RPMI7951 (cell line): ENCODE measurements at places on chromosomes 2 and 18. TPM values are rescaled to one million over a fixed set of nuclear protein-coding genes. Genes with fewer than 3 reads are reported as not detected.

The MYCN gene
- total RNA-seq: not detected in 2 replicates

The CPLX4 gene
- total RNA-seq: not detected in 2 replicates

- DNase-seq: peak; percentile 81
These were observed 64.9 kb downstream of the MCFD2 start for GRCh38 chr2:46850742-46851141.

GRCh38 chr2:219291910-219292490 is 12.8 kb downstream of the DNAJB2 start:
- no peak for DNase-seq

The CAVIN2 gene
- not detected in 2 replicates for total RNA-seq

DNA sequence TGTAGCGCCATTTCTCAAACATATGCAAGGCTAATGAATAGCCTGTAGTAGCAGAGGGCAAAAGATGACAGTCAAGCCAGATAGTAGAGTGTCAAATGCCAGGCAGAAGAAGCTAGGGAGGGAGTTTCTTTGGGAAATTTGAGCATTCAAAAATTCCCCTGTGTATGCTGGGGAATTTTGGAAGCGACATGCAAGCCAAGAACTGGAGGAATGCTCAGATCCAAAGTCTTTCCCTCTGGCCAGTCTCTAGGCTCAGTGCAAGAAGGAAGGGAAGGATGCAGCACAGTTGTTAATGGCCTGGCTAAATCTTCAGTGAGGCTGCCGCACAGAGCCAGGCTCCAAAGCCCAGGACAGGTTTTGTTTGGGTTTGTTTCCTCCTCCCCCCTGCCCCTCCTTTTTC is 59.9 kb downstream of the ATP9B start:
- DNase-seq: no peak

The TRAPPC8 gene
- 28.1 and 28.7 TPM in 2 replicates for total RNA-seq

GRCh38 chr18:65414501-65414900 is 336.3 kb upstream of the CDH7 start:
- no peak for DNase-seq

The GALNT14 gene
- 1.7 and 3.2 TPM in 2 replicates for total RNA-seq

The DLGAP1 gene
- total RNA-seq: not detected in 2 replicates

The THSD7B gene
- total RNA-seq: 2.1 and 2.8 TPM in 2 replicates

The MC5R gene
- total RNA-seq: 0.49 TPM in 1 of 2 replicates, not detected in the other

GRCh38 chr2:57602733-57603132 is 443.9 kb upstream of the VRK2 start:
- no peak for DNase-seq

DNA sequence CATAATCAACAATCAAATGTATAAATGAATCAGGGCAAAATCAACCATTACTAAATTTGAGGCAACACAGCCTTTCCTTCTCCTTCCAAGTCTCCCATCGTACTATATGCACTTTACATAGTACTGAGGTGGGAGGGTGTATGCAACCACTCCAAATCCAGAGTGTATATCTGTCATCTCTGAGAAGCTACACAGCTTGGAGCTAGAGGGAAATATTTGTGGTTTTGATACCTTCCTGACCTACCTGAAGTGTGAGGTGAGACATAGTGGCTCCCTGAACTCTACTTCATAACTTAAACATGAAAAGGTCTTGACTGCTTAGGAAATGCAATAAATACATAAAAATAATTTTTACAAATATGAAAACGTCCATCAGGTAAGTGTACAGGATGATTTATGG is 30.1 kb upstream of the SLC40A1 start:
- no peak for DNase-seq

The ICA1L gene
- total RNA-seq: 2.4 and 2.6 TPM in 2 replicates

DNA sequence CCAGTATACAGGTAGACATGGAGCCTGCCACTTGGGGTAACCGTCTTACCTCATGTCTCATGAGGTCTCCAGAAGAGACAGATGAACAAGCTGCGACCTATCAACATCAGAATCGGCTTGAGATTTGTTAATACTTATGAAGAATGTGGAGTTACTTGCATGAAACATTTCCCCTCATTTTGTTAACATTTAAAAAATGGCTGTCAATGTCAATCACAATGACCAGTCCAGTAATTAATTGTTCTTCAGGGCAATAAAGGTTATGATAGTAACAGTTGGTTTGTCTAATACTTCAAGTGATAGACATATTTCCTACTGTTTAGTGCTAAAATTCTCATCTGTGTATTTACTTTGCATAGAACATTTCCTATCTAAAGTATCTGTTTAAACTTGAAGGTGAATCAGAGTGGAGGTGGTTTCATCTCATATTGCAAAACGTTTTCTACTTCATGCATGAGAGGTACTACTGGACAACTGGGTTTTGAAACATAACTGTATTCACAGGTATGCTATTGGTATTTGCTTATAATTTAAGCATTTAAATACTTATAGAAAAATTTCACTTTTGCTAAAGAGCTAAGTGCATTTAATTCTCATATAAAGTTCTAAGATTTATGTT is 15.1 kb downstream of the SERTAD2 start:
- no peak for DNase-seq

DNA sequence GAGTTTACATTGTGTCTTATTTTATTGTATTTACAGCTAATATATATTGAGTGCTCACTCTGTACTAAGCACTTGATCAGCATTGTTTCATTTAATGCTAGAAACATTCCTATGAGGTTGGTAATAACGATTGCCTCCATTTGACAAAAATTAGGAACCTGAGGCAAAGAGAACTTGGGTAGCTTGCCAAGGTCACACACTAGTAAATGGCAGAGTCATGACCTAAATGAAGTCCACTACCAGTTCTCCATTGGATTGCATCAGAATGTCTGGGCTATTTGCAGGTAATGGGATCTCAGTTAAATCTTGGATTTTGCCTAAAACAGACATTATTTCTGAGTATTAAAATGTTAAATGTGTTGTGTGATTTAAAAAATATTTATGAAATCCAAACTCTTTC is 65.8 kb upstream of the CRIM1 start:
- no peak for DNase-seq

GRCh38 chr2:118980573-118980972 is 38.6 kb downstream of the MARCO start:
- no peak for DNase-seq

- DNase-seq: no peak
These were observed 67.0 kb upstream of the TCF7L1 start for GRCh38 chr2:85066006-85066740.

DNA sequence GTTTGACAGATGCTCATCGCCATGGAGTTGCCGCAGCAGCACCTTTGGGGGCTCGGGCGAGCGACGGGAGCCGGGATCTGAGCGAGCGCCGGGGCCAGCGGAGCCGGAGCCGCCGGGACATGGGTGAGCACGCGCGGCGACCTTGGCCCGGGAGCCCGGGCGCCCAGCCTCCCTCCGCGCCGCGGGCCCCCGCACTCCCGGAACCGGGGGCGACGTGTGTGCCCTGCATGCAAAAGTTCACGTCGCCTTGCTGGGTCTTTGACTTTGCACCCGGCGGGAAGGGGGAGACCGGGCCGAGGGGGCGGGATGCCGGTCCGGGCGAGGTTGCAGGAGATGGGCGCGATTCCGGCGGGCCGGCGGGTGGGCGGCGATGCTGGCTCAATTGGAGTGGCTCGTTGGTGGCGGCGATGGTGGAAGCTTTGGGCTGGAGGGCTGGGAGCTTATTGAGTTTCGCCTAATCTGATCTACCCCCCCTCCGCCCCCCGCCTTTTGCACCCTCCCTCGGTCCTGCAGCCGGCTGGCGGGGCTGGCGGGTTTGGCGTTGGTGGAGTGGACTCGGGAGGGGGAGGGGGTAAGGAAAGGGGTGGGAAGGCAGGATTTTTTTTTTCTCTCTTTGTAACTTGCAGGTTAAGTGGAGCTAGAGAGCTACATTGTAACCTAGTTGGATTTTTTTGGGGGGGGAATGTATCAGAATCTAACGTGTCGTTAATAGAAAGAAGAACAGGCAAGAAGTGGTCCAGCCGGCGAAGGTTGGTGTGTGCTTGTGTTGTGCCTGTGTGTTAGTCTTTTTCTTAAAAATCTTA is at the start of gene SETBP1:
Gene SETBP1, plus strand, starts transcription at position 616 of the 803 bp plus-strand sequence. CDS start 20,459 bp downstream, outside the sequence.
- DNase-seq: peak; percentile 73

DNA sequence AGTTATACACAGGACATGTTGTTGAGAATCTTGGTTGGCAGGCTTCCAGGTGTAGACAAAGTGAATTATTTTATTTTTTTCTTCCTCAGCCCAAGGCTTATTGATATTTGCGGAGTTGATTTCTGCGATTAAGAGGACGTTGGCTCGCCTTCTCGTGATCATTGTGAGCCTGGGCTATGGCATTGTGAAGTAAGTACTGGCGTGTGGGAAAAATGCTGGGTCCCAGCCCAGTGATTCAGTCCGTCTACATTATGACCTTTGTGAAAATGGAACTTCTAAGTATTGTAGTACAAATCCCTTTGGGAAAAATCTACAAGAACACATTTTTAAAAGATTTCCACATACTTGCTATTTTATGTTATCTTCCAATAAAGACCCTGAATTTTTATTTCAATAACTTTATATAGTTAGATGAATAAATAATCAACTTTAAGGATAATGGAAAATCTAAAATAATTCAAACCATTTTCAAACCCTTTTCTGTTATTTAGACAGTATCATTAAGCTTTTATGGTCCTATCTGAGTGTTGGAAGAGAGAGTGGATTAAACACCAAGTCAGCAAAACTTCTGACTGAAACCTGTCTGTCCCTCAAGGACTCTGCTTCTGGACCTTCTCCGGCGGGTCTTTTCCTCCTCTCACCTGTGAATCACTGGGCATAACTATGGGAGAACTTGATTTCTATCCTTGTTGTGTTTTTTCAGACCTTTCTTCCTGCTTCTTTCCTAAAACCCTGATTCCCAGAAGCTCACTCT is 31.0 kb downstream of the TMEM87B start:
- no peak for DNase-seq

GRCh38 chr2:37389989-37390765 is 45.7 kb downstream of the QPCT start:
- DNase-seq: peak; percentile 95

The SERPINB13 gene
- not detected in 2 replicates for total RNA-seq

- no peak for DNase-seq
These were observed 76.5 kb downstream of the NOL10 start for GRCh38 chr2:10613263-10613662.

DNA sequence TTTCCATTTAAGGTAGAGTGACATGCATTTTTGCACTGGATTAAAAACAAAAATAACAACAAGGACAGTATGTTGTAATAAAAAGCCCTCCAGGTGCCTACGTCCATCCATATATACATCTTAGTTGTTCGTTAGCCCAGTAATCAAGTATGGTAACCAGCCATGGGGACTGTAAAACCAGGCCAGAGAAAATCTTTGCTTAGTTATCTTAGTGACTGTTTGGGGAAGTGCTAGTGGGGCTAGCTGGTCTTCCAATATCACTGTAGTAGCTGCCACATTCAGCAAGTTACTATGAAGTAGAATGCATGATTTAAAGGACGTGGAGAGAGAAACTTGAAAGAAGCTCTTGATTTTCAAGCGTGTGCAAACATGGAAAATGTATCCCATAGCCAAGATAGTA is 95.9 kb upstream of the STON1 start:
- DNase-seq: no peak

- no peak for DNase-seq
These were observed 209.4 kb downstream of the ZEB2 start for GRCh38 chr2:144310484-144310883.

DNA sequence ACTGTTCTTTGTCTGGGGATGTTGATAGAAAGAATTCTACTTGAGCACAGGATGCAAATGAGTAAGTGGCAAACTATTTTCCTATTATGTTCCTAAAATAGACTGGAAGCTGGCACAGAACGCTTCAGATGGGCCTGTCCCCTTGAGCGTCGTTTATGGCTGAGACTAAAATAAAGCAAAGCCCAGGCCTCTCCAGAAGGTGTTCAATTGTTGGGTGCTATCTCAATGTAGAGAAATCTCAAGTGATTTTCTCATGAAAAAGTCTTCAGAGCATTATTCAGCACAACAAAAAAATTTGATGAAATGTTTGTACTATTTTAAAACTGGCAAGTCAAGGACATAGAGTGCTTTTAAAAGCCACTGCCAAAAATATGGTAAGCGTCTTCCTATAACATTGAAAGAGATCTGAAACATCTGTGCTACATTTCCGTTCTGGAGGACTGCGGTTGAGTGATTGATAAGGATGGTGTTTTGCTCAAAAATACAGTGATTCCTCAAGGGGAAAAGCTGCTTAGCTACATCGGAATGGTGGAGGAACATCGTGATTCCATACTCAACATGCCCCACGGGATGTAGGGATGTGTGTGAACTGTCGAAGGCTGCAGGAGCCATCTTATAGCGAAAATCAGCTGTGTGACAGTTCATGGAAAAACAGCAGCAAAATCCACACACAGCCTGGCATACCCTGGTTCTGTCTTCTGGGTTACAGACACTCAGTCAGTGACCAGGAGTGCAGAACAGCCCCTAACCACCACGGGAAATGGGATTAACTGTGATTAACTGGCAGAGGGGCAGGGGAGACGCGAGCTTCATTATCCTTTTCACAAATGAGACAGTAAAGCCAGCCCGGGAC is 10.4 kb upstream of the LRRFIP1 start:
- peak; percentile 93 for DNase-seq

- no peak for DNase-seq
These were observed 1094.7 kb upstream of the SLC39A10 start for GRCh38 chr2:194562329-194562728.

GRCh38 chr2:106143495-106144215 is 50.4 kb downstream of the UXS1 start:
- peak; percentile 37 for DNase-seq

The AFG3L2 gene
- total RNA-seq: 29.2 and 35.7 TPM in 2 replicates

- no peak for DNase-seq
These were observed 291.6 kb downstream of the PLCL1 start for GRCh38 chr2:198096002-198096401.

The TTC27 gene
- 25.8 and 27.4 TPM in 2 replicates for total RNA-seq

- DNase-seq: no peak
These were observed 25.5 kb upstream of the GNAL start for GRCh38 chr18:11663439-11664029.

The ABCB11 gene
- not detected in 2 replicates for total RNA-seq

The FAM210A gene
- 30.2 and 33.0 TPM in 2 replicates for total RNA-seq

DNA sequence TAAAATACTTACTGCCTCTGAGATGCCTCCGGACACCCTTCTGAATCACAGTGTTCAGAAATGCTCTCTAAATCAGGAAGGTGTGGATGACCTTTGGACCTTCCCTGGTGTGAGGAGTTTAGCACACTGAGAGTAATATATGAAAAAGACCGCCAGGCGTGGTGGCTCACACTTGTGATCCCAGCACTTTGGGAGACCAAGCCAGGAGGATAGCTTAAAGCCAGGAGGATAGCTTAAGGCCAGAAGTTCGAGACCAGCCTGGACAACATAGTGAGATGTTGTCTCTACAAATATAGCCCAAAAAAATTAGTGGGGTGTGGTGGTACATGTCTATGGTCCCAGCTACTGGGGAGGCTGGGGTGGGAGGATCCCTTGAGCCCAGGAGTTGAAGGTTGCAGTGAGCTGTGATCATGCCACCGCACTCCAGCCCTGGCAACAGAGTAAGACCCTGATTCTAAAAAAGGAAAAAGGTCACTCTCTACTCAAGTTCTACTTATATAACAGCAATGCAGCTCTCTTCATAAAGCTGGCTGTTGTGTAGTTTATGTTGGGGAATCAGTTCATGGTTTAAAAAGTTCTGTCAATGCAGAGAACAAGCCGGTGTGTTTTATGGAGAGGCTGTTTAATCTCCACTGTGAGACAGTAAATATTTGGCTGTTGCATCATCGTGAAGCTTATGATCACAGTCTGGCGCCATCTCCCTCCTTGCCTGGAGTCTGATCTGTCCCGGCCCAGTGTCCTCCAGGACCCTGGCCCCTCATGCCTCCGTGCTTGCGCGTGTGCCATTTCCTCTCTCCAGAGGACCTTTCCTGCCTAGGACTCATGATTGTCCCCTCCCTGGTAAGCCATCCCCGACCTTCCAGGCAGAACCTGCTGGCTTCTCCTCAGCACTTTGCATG is 184.5 kb downstream of the FAM210A start:
- DNase-seq: no peak

GRCh38 chr18:5444269-5444668 is 99.5 kb downstream of the EPB41L3 start:
- no peak for DNase-seq

The EMILIN2 gene
- total RNA-seq: 5.4 and 8.1 TPM in 2 replicates
